NCI-H2029 treated with DMSO at 0.1 percent for 48 hours (cell line): ENCODE measurements at places on chromosomes 3 and 15.

DNA sequence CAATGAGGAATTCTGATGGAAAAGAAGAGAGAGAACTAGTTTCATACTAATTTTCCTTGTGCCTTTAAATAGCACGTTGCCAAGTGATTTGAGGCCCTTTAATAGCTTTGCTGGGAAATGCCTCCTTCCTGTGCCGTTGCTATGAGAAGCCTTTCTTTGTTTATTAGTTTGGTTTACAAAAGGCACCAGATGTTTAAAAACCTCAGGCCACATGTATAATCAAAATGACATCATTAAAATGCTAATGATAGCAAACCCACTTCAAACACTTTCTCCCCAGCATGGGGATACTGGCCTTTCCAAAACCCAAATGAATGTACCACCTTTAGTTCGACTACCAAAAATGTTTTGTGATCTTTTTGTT, 50.0 kb upstream of the TBC1D23 start:
- peak; percentile 54 for DNase-seq

- no peak for DNase-seq
Observed at GRCh38 chr15:42504631-42505030, 9.2 kb downstream of the SNAP23 start.

DNA sequence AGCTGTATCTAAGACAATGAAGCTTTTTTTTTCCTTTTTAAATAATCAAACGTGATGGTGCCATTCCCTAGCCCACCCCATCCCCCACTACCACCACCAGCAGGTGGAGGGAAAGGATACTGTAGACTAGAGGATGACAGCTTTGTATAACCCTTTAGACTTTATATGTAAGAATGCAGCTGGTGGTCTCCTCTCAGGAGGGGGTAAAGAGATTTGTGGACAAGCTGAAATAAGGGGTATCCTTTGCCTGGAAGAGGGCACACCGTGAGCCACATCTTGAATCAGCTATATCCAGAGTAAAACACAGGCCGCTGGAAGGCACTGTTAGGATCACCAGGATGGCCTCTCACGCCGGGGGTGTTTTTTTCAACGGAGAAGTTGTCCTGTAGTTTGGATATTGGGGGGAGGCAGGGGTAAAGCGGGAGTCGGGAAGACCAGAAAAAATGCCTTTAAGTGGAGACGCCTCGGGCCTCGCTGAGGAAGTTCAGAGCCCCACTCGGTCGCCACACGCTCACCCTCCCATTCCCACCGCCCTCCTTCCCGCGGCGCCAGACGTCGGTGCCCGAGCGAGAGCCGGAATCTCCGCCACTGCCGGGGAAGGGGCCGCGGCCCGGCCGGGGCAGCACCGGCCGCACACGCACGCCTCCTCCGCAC, 986 bp downstream of the KPNA4 start:
- no peak for DNase-seq

GRCh38 chr3:50127251-50127691, 27.9 kb upstream of the SEMA3F start:
- no peak for DNase-seq

GRCh38 chr3:54647721-54648120, 280.1 kb downstream of the LRTM1 start:
- DNase-seq = no peak

DNA sequence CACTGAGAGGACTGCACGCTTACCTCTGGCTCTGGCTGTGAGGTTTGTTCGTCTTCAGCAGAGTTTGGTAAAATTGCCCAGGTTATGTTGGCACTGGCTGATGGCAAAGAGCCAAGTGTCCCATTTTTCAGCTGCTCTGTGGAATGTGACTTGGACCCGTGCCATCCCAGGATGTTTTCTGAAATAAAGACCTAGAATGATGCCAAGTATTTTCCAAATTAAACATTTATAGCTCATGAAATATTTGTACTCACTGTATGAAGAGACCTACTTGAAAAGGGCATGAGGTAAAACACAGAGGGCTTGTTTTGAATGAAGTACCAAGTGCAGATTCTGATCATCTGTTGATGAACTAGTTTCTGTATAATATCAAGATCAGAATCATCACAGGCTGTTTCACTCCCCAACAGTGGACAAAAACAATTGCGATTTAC, 200.5 kb downstream of the STT3B start:
- peak; percentile 86 for DNase-seq

DNA sequence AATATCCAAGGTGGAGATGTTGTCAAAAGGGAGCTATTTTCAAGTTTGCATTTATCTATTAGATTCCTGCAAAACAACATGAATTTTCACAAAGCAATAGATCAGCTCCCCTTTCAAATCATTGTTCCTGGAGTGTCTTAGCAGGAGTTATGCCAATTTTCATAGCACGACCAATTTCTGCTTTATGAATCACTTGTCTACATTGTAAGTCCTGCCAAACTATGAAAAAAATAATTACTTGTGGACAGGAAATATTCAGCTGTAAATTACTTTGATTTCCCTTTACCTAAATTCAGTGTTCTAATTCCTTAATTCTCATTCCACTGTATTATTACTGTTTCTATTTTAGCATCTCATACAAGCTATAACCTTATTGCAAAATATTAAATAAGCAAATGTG, 1289.6 kb downstream of the NSUN3 start:
- no peak for DNase-seq

DNA sequence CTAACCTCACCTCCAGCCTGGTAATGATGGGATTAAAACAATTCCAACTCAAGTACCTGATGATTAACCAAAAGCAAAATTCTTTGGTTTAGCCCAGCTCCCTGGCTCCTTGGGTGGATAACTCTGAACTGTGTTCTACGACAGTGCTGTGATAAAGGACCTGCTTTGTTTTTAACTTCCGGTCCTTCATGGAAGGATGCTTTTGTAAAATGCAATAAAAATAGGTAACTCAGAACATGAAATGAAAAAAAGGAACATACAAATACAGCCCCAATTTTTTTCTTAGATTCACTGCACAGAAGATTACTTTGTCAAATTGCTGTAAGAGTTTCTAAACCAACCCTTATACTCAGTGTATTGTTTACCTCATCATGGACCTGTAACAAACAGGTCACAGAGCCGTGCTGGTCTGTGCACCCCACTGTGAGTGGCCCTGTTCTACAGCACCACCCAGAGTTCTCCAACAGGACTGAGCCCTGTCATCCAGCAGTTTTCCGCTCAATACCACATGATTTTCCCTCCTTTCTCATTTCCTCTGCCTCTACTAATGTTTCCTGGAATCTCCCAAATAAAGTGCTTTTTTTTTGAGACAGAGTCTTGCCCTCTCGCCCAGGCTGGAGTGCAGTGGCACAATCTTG, 4.9 kb upstream of the PCYT1A start:
- no peak for DNase-seq

DNA sequence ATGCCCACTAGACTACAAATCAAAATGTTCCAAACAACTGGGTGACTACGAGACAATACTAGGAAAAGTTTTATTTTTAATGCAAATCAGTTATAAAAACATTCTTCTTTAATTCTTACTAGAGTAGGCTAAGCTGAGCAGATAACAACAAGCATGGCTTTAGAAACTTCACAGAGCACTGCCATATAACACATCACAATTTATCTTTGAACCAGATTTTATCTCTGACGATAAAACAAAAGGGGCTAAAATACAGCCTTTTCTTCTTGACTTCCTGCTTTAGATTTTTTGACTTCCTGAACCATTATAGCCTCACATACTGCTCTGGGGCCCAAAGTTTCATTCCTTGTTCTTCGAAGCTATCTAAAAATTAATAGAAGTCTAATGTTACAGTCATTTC, 25.9 kb downstream of the TBC1D2B start:
- DNase-seq = no peak

DNA sequence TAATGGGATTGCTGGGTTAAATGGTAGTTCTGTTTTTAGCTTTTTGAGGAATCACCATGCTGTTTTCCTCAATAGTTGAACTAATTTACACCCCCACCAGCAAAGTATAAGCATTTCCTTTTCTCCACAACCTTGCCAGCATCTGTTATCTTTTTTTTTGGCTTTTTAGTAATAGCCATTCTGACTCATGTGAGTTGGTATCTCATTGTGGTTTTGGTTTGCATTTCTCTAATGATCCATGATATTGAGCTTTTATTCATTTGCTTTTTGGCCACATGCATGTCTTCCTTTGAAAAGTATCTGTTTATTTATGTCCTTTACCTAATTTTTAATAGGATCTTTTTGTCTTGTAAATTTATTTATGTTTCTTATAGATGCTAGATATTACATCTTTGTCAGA, 288.2 kb downstream of the EPHA6 start:
- DNase-seq = no peak

DNA sequence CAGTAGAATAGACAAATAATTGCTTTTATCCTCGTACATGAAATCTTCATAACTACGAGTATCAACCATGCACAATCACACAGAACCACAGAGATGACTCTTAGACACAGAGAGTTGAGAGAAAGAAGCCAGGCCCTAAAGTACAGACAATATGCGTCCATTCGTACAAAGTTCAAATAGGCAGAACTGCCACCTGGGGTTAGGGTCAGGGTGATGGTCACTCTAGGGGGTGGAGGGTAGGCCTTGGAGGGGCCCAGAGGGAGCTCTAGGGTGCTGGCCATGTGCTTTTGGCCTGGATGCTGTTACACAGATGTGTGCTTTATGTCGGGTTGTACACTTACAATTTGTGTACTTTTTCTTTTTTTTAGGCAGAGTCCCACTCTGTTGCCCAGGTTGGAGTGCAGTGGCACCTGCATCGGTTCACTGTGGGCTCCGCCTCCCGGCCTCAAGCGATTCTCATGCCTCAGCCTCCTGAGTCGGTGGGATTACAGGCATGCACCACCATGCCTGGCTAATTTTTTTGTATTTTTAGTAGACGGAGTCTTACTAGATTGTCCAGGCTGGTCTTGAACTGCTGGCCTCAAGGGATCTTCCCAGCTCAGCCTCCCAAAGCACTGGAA, 65.9 kb upstream of the KLF13 start:
- DNase-seq = no peak

DNA sequence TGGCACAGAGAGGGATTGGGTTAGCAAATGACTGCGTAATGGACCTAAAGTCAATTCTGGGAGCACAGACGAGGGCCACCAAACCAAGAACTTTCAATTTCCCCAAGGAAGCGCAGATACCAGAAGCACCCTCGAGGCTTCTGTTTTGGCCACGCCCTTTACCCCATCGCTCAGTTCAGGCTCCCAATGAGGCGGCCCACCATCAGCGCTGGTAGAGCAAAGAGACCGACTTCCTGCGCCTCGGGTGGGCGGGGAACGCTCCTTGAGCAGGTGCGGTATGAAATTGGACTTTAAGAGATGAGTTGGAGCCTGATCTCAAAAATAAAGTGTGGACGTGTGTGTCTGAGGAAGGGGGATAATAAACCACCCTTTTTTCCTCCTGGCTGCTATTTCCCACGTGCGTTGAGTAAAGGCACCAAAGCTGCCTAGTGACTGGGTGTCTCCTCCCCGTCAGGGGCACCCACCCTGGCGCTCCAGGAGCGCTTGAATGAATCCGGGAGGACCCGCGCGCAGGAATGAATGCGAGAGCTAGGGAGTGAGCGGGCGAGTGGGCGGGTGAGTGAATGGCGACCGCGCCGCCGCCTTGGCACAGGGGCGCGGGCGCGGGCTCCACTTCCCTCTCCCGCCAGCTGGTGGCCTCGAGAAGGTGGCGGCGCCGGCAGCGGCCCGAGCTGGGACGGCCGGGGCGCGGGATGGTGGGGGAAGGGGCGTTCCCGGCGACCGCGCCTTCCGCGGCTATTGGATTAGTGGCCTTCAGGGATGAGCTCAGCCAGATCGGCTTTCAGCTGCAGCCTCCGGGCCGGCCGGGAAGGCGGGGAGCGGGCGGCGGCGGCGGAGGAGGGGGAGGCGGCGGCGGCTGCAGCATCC, at the start of gene SPSB4:
TSS of gene SPSB4 (plus strand) at position 772 of the 867 bp plus-strand sequence. CDS start 14,758 bp downstream, outside the sequence.
- peak; percentile 12 for DNase-seq

GRCh38 chr15:63638839-63639238, 41.7 kb downstream of the FBXL22 start:
- no peak for DNase-seq

- DNase-seq = peak; percentile 89
Observed at GRCh38 chr3:188947401-188948280, 224.1 kb upstream of the TPRG1 start.

DNA sequence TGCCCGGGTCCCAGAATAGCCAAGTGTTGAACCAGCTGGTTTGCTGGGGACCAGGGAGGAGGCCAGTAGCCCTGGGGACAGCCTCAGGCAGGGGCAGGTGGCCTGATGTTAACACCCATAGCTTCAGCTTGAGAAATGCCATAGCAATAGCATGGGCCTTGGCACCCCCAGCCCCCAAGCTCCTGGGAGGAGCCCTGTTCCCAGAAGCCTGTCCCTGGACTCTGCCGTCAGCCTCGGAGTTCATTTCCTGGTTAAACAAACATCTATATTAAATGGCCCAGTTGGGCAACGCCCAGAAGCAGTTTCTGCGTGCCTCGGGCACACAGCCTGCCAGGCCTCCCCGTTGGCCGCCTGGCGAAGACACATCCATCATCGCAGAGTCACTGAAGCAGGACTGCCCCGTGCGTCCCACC, 58.2 kb downstream of the FGD5 start:
- no peak for DNase-seq

DNA sequence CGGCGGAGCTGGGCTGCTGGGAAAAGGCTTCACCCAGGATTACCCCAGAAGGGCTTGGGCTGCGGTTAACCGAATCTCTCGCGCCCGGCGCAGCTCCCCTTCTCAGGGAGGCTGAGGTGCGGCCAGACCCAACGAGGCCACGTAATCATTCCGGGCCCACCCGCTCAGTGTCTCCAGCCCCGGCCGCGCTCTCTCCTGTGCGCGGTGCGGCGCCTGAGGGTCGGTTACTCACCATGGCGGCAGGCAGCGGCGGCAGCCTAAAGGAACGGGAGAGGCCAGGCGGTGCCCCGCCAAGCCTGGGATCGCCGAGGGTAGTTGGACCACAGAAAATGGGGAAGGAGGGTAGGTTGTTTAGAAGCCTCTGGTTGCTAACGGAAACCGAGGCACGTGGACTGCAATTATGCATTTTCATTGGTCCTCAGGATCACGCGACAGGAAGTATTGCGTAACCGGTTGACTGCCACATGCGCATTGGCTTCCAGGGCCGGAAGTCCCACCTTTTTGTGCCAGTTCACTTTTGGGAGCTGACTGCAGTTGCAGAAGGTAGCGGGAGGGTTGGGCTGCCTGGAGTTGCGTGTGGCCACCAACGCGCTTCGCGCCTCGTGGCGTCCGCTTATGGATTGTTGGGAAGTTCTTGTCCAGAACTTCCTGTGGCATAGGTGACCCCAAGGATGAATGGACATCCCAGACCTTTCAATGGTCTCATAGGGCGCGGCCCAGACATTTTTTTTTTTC, at the start of gene LZTFL1:
TSS of gene LZTFL1 (minus strand) at position 363 of the 735 bp plus-strand sequence. CDS start at position 235, 128 bp downstream.
- DNase-seq = peak; percentile 95

DNA sequence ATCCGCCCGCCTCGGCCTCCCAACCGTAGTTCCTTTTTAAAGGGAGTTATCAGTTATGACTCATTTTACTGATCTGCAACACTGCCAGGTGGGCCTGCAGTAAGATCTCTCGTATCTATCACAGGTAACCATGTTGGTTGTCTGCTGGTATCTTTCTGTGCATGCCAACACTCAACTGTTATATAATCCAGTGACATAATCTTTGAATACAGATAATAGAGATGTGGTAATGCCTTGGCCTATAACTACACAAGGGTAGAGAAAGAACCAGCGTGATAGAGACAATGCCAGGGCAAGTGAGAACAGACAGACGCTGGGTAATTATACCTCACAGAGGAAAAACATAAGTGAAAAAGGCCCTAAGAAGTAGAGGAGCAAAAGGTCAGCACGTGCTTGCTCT, 11.0 kb upstream of the ARPP19 start:
- DNase-seq = no peak
